Hematopoietic multipotent progenitor cell treated with erythropoietin and hydrocortisone succinate and interleukin-3 and kit ligand, for 6 days (in vitro differentiated cells): ENCODE measurements at places on chromosomes 4 and X.

DNA sequence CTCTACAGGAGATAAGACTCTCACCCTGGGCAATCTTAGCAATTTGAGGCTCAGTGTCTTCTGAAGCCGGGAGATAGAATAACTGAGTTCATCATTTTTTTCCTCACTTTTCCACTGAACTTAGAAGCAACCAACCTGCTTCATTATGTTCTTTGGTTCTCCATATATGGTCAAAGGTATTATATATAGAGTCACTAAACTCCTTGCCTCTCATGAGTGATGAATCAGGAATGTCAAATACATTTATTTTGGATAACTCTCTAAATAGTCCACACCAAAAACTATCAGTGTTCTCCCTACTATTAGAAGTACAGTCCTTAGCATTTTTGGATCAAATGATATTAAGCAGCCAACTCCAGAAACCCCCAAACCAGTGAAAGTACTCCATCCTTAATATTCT, 421.5 kb upstream of the EPHA5 start:
- no peak for DNase-seq

DNA sequence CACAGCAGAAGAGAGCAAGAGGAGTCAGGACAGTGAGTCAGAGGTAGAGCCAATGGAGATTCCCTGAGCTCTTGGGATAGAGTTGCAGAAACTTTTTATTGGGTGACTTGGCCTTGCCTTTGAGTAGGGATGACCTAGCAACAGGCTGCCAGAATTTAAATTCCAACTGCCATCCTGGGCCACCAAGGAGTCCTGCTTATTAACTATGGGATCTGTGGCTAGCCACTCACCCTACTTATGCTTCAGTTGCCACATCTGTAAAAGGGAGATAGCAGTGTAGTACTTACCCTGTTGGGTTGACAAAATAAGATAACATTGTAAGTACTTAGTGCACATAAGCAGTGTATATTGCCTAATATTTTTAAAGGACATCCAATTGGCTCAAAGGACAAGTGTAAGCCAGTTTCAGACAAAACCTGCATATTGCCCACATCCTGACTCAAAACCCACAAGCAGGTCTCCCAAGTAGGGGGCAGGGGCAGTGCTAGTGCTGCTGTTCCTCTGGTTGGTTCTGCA, 43.5 kb upstream of the TMEM164 start:
- peak; percentile 95 for DNase-seq

- DNase-seq, result no peak
These were observed 468.6 kb downstream of the INPP4B start for GRCh38 chr4:142377342-142378091.

DNA sequence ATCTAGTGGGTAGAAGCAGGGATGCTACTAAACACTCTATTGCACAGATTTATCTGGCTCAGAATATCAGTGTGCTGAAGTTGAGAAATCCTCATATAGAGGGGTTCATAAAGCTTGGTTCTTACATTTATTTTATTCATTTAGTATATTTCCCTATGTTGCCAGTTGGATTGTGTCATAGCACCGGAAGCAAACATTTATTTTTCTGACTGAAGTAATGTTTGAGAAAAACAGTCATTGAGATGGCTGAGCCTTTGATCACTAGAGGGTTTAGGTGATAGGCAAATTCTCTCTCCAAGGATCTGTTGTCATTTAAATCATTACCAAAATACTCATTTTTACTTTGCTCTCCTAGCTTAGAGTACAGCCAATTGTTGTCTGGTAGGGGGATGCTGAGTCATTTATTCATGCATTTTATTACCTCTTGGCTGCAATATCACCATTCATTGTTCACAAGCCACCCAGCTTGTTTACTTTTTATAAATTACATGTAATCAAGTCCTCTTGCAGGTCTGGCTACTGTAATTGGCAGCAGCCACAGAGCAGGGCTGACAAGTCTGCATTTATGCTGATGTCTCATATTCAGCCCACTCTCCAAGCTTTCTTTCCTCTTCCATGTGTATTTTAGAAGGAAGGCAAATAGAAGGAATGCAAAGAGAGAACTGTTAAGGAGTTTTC, 15.2 kb downstream of the GAB1 start:
- no peak for DNase-seq

DNA sequence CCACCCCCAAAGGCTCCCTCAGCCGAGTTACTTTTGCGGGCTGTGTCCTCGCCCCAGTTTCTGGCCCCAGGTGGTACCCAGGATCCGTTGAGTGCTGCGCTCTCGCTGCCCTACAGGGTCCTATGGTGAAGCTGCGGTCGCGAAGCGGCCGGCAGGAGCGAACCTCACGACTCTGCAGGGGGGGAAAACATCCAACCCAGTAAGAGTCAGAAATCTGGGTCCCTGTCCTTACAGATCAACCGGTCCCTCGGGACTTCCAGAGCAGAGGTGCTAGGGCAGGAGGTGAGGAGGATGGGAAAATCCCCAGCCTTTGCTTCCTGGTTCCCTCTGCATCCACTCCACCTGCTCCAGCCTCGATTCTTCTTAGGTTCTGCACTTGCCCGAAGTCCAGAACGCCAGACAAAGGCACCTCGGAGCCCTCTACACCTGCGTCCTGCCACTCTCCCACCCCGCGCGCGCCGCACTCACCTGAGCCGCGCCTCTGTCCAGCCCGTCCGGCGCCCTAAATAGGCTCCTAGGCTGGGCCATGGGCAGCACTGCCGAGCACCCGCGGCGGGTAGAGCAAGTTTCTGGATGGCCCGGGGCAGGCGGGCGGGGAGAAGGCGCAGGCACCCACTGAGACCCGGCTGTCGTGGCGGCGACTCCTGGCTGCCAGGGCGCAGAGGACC, at the start of gene HS3ST1:
TSS of gene HS3ST1 (minus strand) at position 664 of the 668 bp plus-strand sequence. CDS start 28,889 bp downstream, outside the sequence.
- DNase-seq, result no peak

- DNase-seq, result no peak
These were observed 144.5 kb downstream of the EVC2 start for GRCh38 chr4:5563856-5564255.

DNA sequence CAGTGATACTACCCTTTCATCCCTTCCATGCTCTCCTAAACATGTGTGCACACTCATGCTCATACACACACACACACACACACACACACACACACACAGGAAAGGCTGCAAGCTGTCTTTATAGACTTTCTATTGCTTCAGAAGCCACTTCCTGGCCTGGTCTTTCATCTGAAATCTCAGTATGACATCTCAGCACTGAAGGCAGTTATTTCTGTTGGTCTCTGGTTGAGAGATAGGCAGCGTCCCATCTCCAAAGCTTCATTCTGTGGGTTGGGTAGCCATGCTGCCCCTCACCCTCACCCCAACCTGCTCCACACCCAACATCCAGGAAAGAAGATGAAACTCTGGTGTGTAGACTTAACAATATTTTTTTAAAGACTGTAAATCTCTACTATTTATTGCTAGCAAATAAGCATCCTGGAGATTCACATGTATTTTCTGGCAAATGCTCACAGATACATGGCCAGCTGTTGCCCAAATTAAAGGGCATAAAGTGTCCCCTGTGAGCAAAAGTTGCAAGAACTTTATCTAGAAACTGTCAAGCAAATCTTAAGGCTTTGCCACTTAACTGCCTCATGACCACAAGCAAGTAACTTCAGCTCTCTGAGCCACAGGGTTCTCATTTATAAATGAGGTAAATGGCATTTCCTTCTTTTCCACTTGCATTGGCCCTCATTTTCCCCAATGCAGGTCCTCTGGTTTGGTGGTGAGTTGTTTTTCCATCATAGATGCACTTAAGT, 189.8 kb upstream of the AFF2 start:
- DNase-seq, result peak; percentile 68

- DNase-seq, result no peak
These were observed 67.0 kb downstream of the SLC4A4 start for GRCh38 chr4:71405791-71406190.

DNA sequence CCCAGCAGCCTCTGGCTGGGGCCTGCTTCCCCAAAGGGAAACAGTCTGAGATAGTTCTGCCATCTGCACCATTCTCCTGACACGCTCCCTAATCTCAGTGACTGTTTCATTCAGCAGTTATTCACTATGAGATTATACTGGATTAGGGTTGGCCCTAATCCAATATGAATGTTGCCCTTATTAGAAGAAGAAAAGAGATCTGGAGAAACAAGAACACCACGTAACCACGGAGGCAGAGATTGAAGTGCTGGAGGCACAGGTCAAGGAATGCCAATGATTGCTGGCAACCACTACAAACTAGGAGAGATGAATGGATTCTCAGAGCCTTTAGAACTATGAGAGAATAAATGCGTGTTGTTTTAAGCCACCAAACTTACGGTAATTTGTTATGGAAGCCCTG, 7.4 kb downstream of the ACOX3 start:
- DNase-seq, result peak; percentile 30

- DNase-seq, result no peak
These were observed 1.2 kb downstream of the SULT1B1 start for GRCh38 chr4:69759189-69759604.

DNA sequence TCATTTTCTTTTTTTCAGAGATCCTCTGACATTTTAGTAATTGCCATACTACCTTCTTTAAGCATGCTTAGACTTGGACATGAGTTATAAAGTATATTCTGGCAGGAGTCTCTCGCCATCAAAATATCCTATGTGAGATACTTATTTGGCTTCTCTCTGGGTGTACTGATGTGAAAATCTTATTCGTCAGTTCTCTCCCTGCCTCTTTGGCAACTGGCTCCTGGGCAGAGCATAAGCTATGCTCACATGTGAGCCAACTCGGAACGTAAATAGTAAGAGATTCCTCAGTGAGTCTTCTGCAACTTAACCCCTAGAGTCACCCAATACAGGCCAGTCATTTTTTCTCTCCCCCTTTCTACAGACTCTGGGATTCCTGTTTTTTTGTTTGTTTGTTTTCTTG, 91.6 kb downstream of the MAGEB17 start:
- no peak for DNase-seq

- DNase-seq, result no peak
These were observed 66.4 kb upstream of the GPR174 start for GRCh38 chrX:79078114-79078513.

- no peak for DNase-seq
These were observed 85.3 kb upstream of the RBPJ start for GRCh38 chr4:26235500-26235899.

DNA sequence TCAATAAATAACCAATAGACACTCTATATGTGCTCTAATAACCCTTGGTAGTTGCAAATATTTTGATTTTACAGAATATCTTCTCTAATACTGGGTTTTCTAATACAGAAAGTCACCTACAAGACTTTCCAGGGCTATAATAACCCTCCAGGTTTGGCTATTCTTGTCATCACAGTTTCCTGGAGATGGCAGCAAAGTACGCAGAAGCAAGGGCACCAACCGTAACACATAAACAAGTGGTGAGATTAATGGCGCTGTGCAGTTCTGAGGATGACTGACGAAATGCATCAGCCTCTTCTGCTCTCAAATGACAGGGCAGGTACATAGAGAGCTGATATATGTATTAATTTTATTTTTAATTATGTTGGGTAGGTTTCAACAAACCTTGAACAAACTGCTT, 122.4 kb downstream of the C4orf33 start:
- DNase-seq, result peak; percentile 3

- no peak for DNase-seq
These were observed 438.0 kb downstream of the TMA16 start for GRCh38 chr4:163932504-163932903.

GRCh38 chr4:3671571-3672464, 94.4 kb upstream of the ADRA2C start:
- DNase-seq, result no peak

DNA sequence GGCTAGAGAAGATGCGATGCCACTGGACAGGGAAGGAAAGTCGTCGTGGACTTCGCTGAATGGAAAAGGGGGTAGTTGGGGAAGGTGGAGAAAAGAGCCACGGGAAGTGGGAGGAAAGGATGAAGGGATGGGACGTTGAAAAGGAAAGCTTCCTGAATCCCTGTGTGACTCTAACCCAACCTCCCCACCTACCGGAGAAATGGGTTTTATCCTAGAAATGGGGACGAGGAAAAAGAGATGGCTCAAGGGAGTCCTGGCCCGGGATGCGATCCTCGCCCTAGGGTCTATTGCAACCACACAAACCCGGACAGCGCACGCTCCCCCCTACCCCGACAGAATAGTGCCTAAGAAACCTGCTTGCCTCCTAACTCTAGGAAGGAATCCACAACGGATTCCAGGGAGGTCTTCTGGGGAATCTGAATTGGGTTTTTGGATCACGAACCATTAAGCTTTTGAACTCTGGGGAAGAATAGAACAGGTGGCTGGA, 738 bp upstream of the TSPAN5 start:
- no peak for DNase-seq

GRCh38 chr4:113625902-113626301, 135.6 kb downstream of the CAMK2D start:
- no peak for DNase-seq

- DNase-seq, result no peak
These were observed 34.5 kb upstream of the MAP3K15 start for GRCh38 chrX:19549838-19550237.

DNA sequence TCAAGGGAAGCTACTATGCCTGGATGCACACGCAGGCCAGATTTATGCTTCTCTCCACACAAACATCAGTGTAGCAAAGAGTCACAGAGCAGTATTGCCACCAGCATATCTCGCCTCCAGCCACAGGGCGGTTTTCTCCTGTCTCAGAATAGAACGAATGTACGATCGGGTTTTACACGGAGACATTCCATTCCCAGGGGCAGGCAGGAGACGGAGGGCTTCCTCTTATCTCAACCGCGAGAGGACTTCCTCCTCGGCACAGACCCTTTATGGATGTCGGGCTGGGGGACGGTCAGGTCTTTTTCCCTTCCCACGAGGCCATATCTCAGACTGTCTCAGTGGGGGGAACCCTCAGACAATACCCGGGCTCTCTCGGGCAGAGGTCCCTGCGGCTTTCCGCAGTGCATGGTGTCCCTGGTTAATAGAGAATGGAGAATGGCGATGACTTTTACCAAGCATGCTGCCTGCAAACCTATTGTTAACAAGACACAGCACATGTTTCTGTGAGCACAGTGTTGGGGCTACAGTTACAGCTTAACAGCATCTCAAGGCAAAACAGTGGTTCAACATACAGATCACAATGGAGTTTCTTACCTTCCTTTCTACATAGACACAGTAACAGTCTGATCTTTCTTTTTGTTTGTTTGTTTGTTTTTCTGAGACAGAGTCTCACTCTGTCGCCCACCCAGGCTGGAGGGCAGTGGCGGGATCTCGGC, 24.1 kb downstream of the CSF2RA start:
- peak; percentile 49 for DNase-seq

DNA sequence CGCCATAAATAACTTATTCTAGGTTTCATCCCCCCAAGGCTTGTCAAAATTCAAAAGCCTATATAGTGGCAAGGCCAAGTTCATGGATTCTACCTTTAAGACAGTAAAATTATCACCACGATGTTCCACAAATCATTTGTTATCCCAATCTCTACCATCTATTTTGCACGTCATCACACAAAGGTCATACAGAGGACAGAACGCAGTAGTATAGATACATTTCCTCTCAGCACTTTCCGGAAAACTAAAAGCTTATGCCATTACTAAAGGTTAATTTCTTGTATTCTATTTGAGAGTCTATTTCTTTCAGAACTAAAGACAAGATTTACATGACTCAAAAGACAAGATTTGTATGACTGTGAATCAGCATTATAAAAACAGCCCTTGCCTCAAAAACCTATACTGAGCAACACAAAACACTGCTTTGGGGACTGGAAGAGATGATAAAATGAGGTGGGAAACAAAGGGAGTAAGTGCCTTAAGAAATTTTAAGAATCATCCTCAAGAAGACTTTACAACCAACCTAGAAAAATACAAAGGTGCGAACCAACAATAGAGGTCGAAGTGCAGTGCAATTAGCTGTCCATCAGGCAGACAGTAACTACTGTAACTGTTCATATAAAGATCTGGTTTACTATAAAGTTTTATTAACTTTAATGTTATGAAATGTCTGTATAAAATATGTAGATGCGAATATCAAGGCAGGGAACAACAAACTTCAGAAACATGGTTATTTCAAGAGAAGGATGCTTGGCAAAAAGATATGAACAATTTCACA, 7.6 kb downstream of the UBE2D3 start:
- DNase-seq, result no peak

GRCh38 chrX:129553619-129554288, 13.7 kb downstream of the OCRL start:
- peak; percentile 28 for DNase-seq
